ENCODE measurements at places on chromosomes 1 and 21.
A peak's percentile ranks its signal among the peaks of the same experiment; 100 is the strongest.

GRCh38 chr1:95071539-95071938 lies 1.2 kb downstream of the ALG14 start:
- no peak for DNase-seq

GRCh38 chr1:61496501-61496900 lies 228.4 kb downstream of the TM2D1 start:
- no peak for DNase-seq

DNA sequence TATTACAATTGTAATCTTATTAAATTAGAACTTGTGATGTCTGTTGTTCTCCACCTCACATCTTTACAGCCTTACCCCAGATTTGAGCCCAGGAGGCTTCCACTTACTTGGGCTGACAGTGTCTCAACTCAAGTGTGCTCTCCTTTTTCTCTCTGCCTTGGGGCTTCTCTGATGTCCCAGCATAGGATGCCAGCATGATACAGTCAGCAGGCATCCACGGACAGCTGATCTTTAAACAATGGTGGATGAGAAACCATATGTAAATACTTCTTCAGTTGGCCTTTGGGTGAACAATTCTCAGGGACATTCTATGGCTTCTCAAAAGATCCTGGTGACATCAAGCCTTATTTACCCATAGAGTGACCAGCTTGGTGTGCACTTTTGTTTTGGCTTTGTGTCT lies 107.6 kb upstream of the GORAB start:
- DNase-seq = no peak

- no peak for DNase-seq
Observed at GRCh38 chr1:162703708-162704107, 71.4 kb downstream of the DDR2 start.

GRCh38 chr1:53811414-53811851 lies 26.7 kb downstream of the NDC1 start:
- no peak for DNase-seq

DNA sequence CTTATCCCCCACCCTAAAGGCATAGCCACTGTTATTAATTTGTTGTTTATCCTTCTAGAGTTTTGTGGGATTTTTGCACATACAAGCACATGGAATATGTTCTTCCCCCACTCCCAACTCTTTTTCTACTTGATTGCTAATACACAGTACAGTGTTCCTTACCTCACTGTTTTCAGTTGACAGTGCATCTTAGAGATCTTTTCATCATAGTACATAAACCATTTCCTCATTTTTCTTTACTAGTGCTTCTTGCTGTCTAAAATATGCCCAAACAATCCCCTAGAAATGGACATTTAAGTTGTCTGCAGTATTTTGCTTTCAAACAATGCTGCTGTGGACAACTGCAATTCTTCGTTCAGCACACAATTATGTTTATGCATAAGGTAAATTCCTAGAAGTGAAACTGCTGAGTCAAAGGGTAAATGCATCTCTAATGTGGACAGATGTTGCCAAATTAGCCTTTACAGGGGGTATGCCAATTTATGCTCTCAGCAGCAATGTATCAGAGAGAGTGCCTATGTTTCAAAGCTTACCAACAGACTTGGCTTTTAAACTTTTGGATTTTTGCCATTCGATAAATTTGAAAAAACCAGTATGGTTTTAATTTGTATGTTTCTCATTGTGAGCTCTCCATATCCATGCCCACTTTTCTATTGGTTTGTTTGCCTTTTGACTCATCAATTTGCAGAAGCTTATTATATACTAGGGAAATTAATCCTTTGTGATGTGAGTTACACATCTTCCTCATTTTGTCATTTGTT lies 132.6 kb downstream of the MRPS6 start:
- no peak for DNase-seq

DNA sequence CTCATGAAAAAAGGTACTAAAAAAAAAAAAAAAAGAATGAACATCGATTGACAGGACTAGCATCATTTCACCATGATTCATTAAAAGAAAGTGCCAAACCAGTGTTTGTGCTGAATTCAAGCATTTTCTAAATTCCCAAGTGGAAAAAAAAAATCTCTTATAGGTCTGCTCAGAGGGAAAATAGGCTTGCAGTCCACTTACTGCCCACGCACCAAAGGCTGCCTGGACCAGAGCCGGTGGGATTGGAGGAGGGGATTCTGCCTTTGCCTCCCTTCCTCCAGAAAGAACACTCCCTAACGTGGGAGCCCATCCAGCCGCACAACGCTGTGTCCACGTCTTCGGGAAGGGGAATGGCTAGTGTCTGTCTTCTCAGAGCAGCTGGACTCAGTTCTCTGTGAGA lies 5.5 kb upstream of the TRAPPC10 start:
- DNase-seq = no peak

DNA sequence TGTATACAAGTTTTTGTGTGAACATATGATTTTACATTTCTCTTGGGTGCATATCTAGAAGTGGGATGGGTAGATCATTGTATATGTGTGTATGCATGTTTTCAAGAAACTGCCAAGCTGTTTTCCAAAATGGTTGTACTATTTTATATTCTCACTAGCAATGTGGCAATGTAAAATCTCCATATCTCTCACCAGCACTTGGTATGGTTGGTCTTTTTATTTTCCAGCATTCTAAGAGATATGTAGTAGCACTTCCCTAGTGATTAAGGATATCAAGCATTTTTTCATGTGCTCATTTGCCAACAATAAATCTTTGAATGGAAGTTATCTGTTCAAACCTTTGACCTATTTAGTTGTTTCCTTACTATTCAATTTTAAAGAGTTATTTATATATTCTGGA lies 310.7 kb downstream of the ZNF326 start:
- DNase-seq = no peak

- DNase-seq = no peak
Observed at GRCh38 chr1:185412385-185413087, 95.5 kb upstream of the IVNS1ABP start.

- DNase-seq = no peak
Observed at GRCh38 chr1:24384251-24385090, 29.1 kb downstream of the STPG1 start.

- no peak for DNase-seq
Observed at GRCh38 chr1:22916471-22916820, 56.2 kb downstream of the LACTBL1 start.

GRCh38 chr1:226443033-226443432 lies 35.1 kb upstream of the PARP1 start:
- DNase-seq = no peak

- no peak for DNase-seq
Observed at GRCh38 chr1:8510041-8510823, 192.3 kb downstream of the SLC45A1 start.

DNA sequence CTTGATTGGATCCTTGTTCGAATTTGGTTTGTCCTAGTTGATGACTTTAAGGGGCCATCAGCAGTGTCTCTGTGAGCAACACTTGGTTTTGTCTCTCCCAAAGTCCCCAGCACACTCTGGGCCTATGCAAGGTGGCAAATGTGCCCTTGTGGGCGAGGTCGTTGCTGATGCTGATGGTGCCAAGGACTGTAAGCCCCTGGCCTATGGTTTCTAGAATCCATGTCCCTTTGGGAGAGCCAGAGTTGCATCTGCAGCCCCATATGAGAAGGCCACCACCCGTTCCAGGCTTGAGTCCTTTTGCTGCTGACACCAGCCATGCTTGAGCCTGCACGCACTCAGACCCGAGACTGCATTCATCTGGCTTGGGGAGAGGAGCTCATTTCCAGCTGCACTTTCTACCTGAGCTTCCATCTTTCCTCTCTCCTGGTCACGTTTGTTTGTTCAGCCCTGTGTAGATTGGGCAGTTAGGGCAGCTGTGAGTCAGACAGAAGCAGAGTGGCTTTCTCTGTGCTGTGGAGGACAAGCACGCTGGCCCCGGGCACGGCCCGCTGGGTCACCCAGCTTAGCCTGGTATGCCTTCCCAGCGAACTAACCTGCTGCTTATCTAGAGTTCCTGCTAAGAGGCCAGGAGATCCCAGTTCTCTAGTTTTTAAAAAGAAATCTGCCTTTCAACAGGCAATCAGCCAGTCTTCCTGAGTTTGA lies 52.1 kb upstream of the CSF3R start:
- no peak for DNase-seq

- DNase-seq = no peak
Observed at GRCh38 chr1:62317021-62317768, 2.0 kb downstream of the KANK4 start.

DNA sequence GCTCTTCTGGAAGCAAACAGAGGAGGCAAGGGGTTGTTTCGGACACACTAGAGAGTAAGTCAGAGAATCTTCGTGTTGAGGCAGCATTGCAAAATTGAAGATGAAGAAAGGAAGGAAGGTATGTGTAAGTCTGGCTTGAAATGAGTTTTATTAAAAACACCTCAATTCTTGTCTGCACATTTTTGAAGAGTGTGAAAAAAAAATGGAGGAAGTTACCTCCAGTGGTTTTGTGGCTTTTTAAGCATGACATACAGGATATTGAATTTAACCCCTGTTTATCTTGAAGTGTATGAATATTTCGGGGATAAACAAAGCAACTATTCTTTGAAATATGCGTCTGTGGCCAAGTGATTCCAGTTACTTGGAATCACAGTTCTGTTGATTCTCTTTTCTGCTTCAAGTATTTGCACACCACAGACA lies 203.2 kb upstream of the SGIP1 start:
- DNase-seq = no peak

- no peak for DNase-seq
Observed at GRCh38 chr1:61284936-61285335, 202.6 kb downstream of the NFIA start.

GRCh38 chr1:233183226-233184020 lies 112.1 kb downstream of the PCNX2 start:
- DNase-seq = no peak

DNA sequence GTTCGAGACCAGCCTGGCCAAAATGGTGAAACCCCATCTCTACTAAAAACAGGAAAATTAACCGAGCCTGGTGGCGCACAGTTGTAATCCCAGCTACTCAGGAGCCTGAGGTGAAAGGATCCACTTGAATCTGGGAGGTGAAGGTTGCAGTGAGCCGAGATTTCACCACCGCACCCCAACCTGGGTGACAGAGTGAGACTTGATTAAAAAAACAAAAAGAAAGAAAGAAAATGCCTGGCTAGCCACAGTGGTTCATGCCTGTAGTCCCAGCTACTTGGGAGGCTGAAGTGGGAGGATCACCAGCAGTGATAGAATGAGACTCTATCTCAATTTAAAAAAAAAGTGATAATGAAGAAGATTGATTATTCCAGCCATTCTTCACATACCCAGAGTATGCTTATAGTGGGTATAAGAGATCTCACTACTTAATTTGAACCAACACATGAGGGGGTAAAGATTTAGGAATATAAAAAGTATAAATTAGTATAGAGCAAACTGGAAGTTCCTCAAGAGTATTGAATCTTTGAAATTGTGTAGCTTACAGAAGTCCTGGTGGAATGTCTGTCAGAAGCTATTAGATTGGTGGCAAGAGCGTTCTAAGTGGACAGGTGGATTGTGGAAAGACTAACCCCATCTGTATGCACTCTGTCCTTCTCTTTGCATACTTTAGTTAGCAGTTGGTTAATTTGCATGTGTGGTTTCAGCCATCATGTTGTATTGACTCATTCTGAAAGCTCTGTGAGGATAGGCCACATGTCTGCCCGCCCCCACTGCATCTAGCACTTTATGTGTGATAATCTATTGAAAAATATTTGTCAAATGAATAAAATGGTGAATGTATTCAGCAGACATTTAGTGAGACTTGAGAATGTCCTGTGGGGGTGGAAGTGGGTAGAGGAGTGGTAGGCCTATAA lies 25.0 kb downstream of the RLF start:
- peak; percentile 23 for DNase-seq

DNA sequence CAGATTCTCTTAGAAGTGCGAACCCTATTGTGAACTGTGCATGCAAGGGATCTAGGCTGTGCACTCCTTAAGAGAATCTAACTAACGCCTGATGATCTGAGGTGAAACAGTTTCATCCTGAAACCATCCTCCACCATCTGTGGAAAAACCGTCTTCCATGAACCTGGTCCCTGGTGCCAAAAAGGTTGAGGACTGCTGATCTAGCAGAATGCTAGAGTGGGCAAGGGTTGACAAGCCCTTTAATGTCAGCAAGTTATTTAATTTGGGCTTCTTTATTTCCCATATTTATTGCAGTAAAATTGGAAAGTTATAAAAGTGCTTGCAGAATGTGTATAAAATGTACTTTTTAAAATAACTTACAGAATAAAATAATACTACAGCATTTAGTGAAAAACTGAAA lies 26.4 kb downstream of the ALG14 start:
- no peak for DNase-seq

DNA sequence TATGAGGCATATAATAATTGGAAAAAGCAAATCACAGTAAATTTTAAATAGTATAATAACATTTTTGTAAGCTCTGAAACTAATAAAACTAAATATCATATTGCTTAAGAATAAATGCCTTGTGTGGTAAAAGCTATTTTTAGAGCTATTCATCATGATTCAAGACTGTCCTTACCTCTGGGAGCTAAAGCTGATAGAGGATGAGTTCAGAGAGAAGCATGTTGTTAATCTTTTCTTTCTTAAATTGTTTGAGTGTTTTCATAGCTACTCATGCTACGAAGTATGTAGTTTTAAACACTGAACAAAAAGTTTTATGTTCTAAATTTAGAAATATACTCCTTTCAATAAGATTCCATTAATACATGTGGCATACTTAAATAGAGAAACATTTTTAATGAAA lies 30.5 kb downstream of the IFI16 start:
- DNase-seq = no peak

- no peak for DNase-seq
Observed at GRCh38 chr1:110708974-110709440, 34.3 kb upstream of the KCNA3 start.

- no peak for DNase-seq
Observed at GRCh38 chr1:161096530-161096929, 1.6 kb upstream of the KLHDC9 start.

GRCh38 chr1:72635719-72636118 lies 353.4 kb upstream of the NEGR1 start:
- DNase-seq = no peak

DNA sequence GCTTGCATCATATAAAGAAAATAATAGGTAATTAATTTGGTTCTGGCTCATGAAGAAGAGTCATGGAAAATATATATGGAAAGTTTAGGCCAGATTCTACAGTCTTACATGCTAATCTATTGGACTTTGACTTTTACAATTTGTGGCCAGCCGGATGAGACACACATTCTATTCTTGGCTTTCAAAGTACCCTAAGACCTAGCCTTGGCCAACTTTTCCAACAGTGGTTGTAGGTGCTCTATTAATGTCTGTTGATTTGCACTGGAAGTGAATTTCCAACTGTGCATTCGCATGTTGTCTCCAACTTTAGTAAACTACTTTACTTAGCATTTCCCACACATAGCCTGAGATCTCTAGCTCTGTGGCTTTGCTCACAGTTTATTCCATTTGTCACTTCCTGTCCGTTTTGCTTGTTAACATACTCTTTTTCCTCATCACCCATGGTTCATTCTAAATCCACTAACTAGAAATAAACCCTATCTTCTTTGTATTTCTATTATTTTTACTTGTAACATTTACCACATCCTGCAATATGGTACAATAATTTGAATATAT lies 644.0 kb downstream of the PTPRC start:
- DNase-seq = no peak

- no peak for DNase-seq
Observed at GRCh38 chr1:184974837-184975115, 468 bp upstream of the NIBAN1 start.

GRCh38 chr1:39675220-39675619 lies 3.3 kb upstream of the NT5C1A start:
- no peak for DNase-seq

Measured in stimulated activated CD8-positive, alpha-beta memory T cell treated with anti-CD3 and anti-CD28 coated beads, Interleukin-15, amount 100 ng/mL, for 4 hours (primary cell).